ENCODE measurements at places on chromosomes 16 and 17. TPM values are rescaled to one million over a fixed set of nuclear protein-coding genes. Genes with fewer than 3 reads are reported as not detected.

PAM16 gene
- 100 TPM for total RNA-seq

NTN3 gene
- total RNA-seq = not detected

GRCh38 chr17:57499648-57500049 lies 243.3 kb downstream of the MSI2 start:
- DNase-seq = no peak

- DNase-seq = no peak
Observed at GRCh38 chr16:88815901-88816589, 4.3 kb upstream of the APRT start.
